Caudate nucleus (tissue), 63 donors: ENCODE measurements at places on chromosomes 7 and 10.

DNA sequence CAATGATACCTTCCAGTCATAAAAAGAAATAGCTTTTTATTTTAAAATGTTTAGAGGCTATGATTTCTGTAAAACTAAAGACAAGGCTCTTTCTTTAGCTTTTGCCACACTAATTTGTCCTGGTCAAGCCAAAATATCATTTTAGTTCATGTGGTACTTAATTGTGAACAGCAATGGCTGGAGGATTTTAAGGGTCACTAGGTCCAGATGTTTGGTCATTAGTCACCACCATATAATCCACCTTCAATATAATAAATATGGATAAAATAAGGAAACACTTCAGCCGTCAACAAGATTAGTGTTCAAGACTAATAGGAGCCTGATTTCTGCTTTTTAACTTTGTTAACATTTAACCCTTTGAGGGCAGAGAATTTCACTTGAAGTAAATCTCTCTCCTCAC is 50.0 kb upstream of the HGF start:
- no peak for DNase-seq

DNA sequence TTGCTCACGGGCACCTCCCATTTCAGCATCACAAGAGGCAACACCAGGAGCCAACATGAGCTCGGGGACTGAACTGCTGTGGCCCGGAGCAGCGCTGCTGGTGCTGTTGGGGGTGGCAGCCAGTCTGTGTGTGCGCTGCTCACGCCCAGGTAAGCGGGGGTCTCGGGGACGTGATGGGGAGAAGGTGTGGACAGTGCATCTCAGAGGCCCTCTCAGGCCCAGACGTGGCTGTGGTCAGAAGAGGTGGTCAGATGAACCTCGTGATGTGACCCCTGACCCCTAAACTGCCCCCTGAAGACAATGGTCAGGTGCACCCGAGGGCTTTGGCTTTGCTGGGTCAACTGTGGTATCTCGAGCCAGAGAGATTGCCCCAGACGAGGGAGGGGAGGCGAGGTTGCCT is 6.1 kb downstream of the LAT2 start:
- DNase-seq, result no peak

GRCh38 chr7:124943472-124943871 is 13.8 kb upstream of the POT1 start:
- DNase-seq, result no peak

- no peak for DNase-seq
Measured at GRCh38 chr7:34652809-34653208, 5.2 kb upstream of the NPSR1 start.

DNA sequence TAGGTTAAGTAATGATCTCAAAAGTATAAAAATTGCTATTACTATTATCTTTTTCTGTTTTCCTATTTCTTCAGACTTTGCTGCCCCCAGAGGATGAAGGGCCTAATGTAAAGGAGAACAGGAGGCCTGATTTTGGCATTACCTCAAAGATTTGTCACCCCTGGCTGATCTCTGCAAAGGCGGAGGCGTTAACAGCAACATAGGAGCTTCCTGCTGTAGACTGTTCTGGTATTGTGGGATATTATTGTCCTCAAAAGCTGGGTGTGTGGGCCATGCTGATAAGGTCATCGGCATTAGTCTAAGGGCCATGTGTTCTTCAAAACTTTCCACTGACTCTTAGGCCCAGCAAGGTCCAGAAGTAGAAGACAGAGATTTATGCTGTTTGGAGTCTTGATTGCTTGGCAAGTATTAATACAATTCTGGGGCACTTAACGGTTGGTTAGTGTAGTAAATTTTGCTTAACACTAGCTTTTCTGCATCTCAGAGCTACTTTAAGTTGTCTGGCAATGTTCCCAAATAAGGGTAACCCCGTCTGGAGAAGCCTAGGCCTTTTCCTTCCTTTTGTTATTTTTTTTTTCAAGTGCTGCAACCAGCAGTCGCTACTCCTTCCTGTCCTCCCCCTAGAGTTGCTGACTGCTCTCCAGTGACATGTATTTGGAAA is 14.0 kb upstream of the ENTPD1 start:
- no peak for DNase-seq

DNA sequence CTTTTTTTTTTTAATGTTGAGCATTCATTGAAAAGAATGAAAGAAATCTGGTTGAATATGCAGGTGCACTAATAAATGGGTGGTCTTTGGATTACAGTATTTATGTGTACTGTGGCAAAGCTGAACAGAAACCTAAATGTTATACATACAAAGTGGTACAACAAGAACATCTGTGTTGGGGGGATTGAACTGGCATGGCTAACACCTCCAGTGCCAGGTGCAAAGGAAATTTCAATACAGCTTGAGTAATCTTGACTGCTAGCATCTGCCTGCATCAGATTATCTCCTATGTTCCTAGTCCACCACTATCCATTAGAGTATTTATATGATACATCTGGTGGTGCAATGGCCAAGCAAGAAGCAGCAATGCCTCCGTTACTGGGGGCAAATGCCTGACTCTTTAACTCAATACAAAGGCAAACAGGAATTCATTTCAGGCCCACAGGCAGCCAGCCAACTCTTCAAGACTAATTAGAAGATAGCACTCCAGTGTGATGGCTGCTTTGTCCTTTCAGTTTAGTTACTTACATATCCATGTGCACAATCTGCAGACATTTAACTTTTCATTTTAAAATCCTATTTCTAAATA is 220.5 kb upstream of the ETV1 start:
- no peak for DNase-seq

DNA sequence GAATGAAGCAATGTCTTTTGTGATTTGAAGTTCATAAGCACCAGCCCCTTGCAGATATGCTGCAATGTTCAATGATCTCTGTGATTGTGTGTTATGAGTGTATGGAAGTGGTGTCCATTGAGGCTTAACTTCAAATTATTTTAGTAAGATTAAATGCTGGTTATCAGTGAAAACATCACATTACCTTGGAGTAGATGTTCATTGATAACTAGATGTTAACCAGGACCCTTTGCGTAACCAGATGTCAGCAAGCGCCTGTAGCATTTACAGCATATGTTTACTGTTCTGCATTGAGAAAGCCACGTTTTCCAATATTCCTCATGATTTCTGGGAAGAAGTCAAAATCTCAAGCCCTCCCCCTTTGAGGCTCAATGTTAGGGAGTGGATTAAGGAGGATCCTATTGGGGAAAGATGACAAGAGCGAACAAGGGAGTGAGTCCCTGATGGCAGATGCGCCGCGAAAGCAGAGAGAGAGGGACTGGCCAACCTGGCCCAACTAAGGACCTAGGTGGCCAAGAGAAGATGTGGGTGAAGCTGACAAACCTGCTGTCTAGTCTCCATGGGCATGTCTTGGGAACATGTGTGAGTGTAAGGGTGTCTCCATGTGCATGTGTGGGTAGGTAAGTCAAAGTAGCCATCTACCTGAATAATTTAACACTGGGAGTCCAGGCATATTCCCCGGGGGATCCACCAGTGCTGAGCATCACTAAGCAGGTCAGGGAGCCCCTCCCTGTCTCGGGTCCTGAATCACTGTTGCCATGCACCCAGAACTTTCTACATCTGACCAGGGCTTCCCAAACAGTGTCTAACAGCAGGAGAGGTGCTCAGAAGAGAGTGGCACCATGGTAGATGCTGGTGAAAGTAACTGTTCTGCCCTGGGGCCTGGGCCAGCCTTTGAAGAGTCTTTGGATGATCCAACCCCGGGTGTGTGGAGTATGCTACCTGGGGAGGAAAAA is 141.6 kb upstream of the GDF10 start:
- DNase-seq, result no peak

GRCh38 chr7:92253251-92253650 is 7.5 kb downstream of the ANKIB1 start:
- DNase-seq, result peak; percentile 5

GRCh38 chr7:19754521-19755116 is 18.8 kb downstream of the TMEM196 start:
- DNase-seq, result no peak

GRCh38 chr7:141436139-141436538 is 115.1 kb upstream of the AGK start:
- DNase-seq, result no peak

DNA sequence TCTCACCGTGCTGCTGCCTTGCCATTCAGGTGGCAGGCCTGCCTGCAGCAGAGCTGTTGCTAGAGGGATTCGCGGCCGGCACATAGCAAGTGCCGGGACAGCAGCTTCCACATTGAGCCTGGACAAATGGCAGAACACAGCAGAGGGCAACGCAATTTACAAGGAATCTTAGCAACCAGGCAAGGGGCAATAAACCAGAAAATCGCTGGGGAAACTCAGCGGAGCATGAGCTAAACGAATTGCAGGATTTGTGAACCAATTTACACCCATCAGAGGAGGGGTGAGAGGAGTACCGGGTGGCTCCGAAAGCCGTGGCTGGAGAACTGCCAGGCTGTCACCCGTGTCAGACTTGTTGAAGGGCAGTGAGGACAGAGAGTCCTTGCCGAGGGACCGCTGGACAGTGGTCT is 58.6 kb upstream of the LOXL4 start:
- DNase-seq, result peak; percentile 18

DNA sequence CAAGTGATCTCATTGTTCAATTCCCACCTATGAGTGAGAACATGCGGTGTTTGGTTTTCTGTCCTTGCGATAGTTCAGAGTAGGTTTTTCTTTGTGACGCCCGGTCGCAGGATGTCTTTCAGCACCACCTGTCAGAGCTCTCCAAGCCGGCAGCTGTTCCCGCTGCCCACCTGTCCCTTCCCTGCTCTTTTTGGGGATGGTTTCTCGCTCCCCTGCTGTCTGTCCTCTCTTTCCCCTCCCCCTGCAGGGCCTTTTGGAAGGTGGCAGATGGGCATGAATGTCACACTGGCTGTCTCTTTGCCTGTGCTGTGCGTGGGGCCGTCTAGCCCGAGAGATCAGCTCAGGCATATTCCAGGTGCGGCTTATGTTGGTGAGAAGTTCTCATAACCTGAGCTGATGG is 137.0 kb downstream of the GRK5 start:
- no peak for DNase-seq

DNA sequence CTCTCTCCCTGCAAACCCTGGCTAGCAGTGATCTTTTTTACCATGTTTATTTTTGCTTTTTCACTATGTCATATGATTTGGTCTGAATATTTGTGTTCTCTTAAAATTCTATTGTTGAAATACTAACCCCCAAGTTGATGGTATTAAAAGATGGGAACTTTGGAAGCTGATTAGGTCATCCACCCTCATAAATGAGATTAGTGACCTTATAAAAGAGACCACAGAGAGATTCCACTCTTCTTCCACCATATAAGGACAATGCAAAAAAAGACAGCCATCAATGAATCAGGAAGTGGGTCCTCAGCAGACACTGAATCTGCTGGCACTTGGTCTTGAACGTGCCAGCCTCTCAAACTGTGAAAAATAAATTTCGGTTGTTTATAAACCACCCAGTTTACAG is 112.8 kb upstream of the KCND2 start:
- no peak for DNase-seq

DNA sequence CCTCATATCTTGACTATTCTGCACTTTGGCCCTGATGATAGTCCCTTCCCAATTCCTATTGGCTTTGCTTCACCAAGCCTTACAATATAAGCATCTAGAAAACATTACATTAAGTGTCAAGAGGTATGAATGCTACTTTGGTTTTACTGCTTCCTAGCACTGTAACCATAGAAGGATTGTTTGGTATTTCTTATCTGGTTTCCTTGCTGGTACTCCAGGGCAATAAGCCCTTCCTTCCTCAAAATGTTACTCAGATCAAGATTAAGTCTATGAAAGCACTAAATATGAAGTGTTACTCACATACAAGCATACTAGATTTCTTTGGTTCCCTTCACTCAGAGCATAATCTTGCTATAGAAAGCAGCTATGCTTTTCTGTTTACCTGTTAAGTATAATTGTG is 492.5 kb downstream of the ETV1 start:
- no peak for DNase-seq

- DNase-seq, result peak; percentile 41
Measured at GRCh38 chr10:79444199-79445119, 965 bp downstream of the ZCCHC24 start.

DNA sequence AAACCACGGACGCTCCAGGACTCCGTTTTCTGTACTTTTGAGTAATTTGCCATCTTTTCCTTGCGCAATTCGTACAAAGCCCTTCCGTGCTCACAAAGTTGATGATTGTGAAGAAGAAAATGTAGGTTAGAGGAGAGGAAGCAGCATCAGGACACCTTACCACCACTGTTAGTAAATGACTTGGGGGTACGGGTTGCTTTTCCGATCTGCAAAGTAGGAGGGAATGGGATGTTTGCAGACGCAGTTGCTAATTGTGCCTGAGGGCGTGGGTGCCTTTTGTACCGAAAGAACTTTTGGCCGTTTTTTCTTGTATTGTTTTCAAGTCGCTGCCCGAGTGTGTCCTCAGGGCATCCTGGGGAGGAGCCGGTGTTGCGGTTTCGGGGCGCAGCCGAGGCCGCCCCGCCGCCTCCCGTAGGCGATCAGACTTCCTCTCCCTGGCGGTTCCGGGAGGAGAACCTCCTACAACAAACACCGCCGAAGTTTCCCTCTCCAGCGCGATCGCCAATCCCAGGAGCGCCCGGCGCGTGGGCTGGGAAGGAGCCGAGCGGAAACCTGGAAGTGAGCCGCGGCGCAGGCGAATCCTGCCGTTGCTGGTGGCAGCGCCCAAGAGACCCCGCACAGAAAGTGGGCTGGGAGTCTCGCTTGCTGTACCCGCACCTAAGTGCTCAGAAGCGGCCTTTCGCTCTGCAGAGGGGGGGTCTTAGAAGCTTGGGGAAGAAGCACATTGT is 1.0 kb downstream of the PRR15 start:
- DNase-seq, result no peak

GRCh38 chr7:39697483-39697882 is 74.1 kb downstream of the RALA start:
- no peak for DNase-seq

GRCh38 chr7:13800694-13801448 is 188.6 kb downstream of the ETV1 start:
- DNase-seq, result no peak

GRCh38 chr7:125316466-125316865 is 386.8 kb upstream of the POT1 start:
- no peak for DNase-seq

- peak; percentile 25 for DNase-seq
Measured at GRCh38 chr10:123421461-123421860, 244.7 kb upstream of the GPR26 start.

- DNase-seq, result no peak
Measured at GRCh38 chr7:116271963-116272886, 61.9 kb downstream of the TES start.

DNA sequence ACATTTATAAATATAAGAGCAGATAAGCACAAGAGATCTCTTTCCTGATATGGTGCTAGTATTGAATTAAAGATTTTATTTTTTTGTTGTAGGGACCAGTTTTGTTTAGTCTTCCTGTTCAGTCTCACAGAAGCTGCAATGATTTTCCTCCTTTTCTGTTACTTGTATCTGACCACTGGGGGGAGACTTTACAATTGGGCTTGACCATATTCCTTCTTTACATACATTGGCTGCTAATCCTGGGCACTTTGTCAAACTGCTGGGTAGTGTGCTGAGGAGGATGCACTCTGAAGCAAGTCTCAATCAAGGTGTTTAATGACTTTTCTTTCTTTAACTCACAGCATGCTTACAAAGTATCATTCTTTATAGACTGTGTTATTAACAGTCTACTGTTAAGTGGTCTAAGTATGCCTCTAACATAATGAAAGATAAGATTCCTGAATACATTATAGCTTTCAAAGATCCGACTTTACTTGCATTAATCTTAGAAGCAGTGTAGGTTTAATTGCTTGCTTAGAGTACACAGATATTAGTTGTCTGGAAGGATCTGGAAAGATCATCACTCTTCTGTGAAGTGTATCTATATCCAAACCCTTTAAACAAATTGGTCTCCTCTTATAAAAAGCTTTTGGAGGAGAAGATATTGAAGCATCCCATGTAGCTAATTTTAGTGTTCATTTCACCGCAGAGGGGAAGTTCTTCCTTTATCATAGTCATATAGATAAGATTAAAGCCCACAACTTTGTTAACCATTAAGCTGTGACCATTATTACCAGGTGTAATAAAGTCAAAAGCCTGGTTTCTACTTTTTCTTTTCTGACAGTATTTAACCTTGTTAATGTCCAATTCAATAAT is 3.1 kb downstream of the PALS2 start:
- no peak for DNase-seq
